T-helper 2 cell treated with Interferon-gamma antibody and Interleukin-4, amounts not matched to agents 100 ng/mL and 5 ng/mL, for 36 hours (primary cell): ENCODE measurements at places on chromosomes 3 and 15. TPM values are rescaled to one million over a fixed set of nuclear protein-coding genes. Genes with fewer than 3 reads are reported as not detected.

Gene TEX9
- total RNA-seq: 0.39 and 0.77 TPM in 2 replicates

Gene TTLL3
- 66.6 and 71.2 TPM in 2 replicates for total RNA-seq

Gene CADPS
- total RNA-seq: not detected in 2 replicates

Gene SLC24A5
- not detected in 2 replicates for total RNA-seq

Gene SH2D7
- total RNA-seq: 0.11 and 0.34 TPM in 2 replicates

Gene WDR93
- total RNA-seq: not detected in 2 replicates

Gene KNL1
- 51.7 and 53.0 TPM in 2 replicates for total RNA-seq

Gene DUOX1
- 0.09 TPM in 1 of 2 replicates, not detected in the other for total RNA-seq

Gene SLC7A14
- not detected in 2 replicates for total RNA-seq

Gene TGM5
- 0.09 and 0.11 TPM in 2 replicates for total RNA-seq

Gene RPL22L1
- 70.1 and 79.5 TPM in 2 replicates for total RNA-seq

Gene AMOTL2
- total RNA-seq: not detected in 2 replicates

Gene GOLGA8R
- total RNA-seq: 9.1 and 10.2 TPM in 2 replicates

Gene DCLK3
- total RNA-seq: not detected in 2 replicates

Gene CLPX
- 42.0 and 44.3 TPM in 2 replicates for total RNA-seq

Gene CPB1
- total RNA-seq: not detected in 2 replicates

Gene NDUFB4
- 128 and 131 TPM in 2 replicates for total RNA-seq

Gene PLA2G4D
- total RNA-seq: not detected in 2 replicates

Gene GAP43
- not detected in 2 replicates for total RNA-seq

Gene CCDC14
- total RNA-seq: 48.1 and 53.2 TPM in 2 replicates

Gene COLQ
- 2.7 and 3.9 TPM in 2 replicates for total RNA-seq

Gene GOLGA6L10
- total RNA-seq: 0.32 and 0.84 TPM in 2 replicates

Gene GRK7
- not detected in 2 replicates for total RNA-seq

Gene TMC3
- not detected in 2 replicates for total RNA-seq

Gene CYP1A2
- total RNA-seq: not detected in 2 replicates

Gene EEF1AKMT4
- total RNA-seq: 5.0 and 6.4 TPM in 2 replicates

Gene NRROS
- total RNA-seq: 85.8 and 87.2 TPM in 2 replicates

Gene CEMIP
- 0.91 TPM in 2 replicates for total RNA-seq

Gene THSD4
- total RNA-seq: not detected in 2 replicates

Gene CHRNA7
- not detected in 2 replicates for total RNA-seq

Gene SEMA3B
- 0.30 and 0.57 TPM in 2 replicates for total RNA-seq
